B cell (primary cell): ENCODE measurements at places on chromosomes 7 and 10. TPM values are rescaled to one million over a fixed set of nuclear protein-coding genes. Genes with fewer than 3 reads are reported as not detected.

ITIH2 gene
- not detected in 2 replicates for total RNA-seq

AKR1D1 gene
- total RNA-seq: not detected in 2 replicates

DNA sequence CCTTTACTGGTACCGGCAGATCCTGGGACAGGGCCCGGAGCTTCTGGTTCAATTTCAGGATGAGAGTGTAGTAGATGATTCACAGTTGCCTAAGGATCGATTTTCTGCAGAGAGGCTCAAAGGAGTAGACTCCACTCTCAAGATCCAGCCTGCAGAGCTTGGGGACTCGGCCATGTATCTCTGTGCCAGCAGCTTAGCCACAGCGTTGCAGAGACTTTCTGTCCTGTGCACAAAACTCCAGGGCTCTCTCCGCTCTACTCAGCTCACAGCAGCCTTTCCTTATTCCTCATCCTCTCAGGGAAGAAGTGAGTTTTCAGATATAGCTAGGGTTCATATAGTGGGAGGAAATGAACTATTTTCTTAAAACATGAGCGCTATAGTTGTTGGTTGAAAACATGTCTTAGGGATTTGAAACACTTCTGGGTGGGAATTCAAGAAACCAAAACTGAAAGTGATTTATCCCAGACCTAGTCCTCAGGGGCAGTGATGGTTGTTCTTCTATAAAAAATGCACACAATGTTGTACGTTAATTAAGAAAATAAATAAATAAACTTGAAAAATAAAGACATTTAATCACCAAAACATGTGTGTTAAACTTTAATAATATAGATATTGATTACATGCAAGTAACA lies 150.2 kb upstream of the PRSS58 start:
- no peaks in the 10 kb centered on the region for H3K4me1 ChIP-seq
- DNase-seq: no peak
- H3K4me3 ChIP-seq: no peak overlapping the region
- H3K27ac ChIP-seq: no peak overlapping the region

GRCh38 chr10:16242446-16242845 lies 194.4 kb upstream of the PTER start:
- DNase-seq: no peak
- H3K27ac ChIP-seq: no peak overlapping the region
- no peaks in the 10 kb centered on the region for H3K27me3 ChIP-seq
- H3K4me3 ChIP-seq: no peak overlapping the region
- H3K4me1 ChIP-seq: no peaks in the 10 kb centered on the region

HGF gene
- not detected in 2 replicates for total RNA-seq

DNA sequence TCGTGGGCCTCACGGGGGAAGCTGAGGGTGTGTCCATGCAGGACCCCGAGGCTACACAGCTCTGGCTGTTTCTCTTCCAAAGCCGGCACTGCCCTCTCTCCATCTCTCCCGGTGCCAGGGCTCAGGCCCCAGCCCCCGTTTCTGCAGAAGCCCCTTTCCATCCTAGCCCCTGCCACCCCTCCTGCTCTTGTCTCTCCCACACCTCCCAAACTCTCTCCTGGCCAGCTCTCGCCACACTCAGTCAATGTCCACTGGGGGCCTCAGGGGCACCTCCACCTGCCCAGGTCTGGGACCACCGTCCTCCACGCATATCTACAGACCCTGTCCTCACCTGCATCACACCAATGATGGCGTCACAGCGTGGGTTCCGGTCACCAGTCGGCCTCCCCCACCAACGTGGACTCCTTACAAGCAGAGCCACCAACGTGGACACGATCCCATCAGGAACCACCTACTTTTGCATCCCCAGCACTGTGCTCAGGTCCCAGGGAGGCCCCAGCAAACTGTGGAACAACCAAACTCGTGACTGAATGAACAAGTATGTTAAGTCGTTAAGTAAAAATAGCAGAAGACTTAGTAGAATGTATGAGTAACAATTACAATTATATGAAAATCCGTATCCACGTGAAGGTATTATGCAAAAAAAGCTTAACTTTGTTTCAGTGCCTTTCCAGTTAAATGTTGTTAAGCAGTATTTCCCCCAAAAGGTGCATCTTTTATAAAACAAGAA lies 38.4 kb downstream of the DIP2C start:
- H3K27ac ChIP-seq: no peak overlapping the region
- DNase-seq: no peak
- no peaks in the 10 kb centered on the region for H3K27me3 ChIP-seq
- H3K4me3 ChIP-seq: no peak overlapping the region

GRCh38 chr10:1133495-1134045 lies 77.4 kb downstream of the WDR37 start:
- no peak overlapping the region for H3K27ac ChIP-seq
- no peaks in the 10 kb centered on the region for H3K4me1 ChIP-seq
- H3K36me3 ChIP-seq: no peaks in the 10 kb centered on the region
- H3K27me3 ChIP-seq: no peaks in the 10 kb centered on the region
- no peak for DNase-seq
- no peak overlapping the region for H3K4me3 ChIP-seq
